Stimulated activated CD4-positive, alpha-beta T cell treated with anti-CD3 and anti-CD28 coated beads, Interleukin-4, amount 100 ng/mL, for 4 hours (primary cell): ENCODE measurements at places on chromosomes 4 and X.

GRCh38 chr4:40292313-40292759, 42.8 kb upstream of the CHRNA9 start:
- DNase-seq: no peak

GRCh38 chrX:138240266-138240665, 471.3 kb downstream of the FGF13 start:
- no peak for DNase-seq

- DNase-seq: no peak
These were observed 12.9 kb downstream of the TXK start for GRCh38 chr4:48121180-48121579.

- DNase-seq: no peak
These were observed 4.2 kb downstream of the CPEB2 start for GRCh38 chr4:15006416-15007024.

DNA sequence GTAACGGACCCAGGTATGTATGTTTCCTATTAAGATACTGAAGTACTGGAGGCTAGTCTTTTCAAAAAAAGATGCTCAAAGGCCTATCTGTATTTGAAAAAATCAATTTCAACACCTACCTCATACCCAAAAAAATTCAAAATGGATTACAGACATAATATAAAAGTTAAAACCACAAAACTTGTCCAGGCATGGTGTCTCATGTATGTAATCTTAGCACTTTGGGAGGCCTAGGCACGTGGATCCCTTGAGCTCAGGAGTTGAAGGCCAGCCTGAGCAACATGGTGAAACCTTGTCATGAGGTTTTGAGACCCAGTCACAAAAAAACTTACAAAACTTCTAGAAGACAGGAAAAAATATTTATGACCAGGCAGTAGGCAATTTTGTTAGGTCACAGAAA, 16.7 kb downstream of the RBMX start:
- DNase-seq: no peak
